ENCODE measurements at places on chromosomes 13 and 19. TPM values are rescaled to one million over a fixed set of nuclear protein-coding genes. Genes with fewer than 3 reads are reported as not detected.

Gene NECTIN2
- total RNA-seq, result 85.9 TPM

Gene PRPF31
- 54.5 TPM for total RNA-seq

Gene PABPC3
- total RNA-seq, result 0.10 TPM

Gene FFAR3
- total RNA-seq, result not detected

Gene ADAMTSL5
- total RNA-seq, result 4.6 TPM

Gene NPHS1
- not detected for total RNA-seq
